ENCODE measurements at places on chromosomes 16 and 17. TPM values are rescaled to one million over a fixed set of nuclear protein-coding genes. Genes with fewer than 3 reads are reported as not detected.

DNA sequence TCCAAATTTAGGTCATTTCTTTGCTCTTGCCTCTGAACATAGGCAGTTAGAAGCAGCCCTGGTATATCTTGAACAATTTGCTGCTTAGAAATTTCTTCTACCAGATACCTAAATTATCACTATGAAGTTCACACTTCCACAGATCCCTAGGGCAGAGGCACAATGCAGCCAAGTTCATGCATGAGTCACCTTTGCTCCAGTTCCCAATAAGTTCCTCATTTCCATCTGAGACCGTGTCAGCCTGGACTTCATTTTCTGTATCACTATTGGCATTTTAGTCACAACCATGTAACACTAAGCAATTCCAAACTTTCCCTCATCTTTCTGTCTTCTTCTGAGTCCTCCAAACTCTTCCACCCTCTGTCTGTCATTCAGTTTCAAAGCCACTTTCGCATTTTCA is 45.0 kb downstream of the KCNJ16 start:
- H3K27me3 ChIP-seq: no peaks in the 10 kb centered on the region
- DNase-seq: no peak
- H3K27ac ChIP-seq: no peak overlapping the region
- no peak overlapping the region for H3K4me3 ChIP-seq
- H3K4me1 ChIP-seq: no peaks in the 10 kb centered on the region
- H3K36me3 ChIP-seq: no peaks in the 10 kb centered on the region

GRCh38 chr17:41529491-41529915 is 1.4 kb upstream of the KRT19 start:
- peaks cover 68% of the 10 kb centered on the region for H3K27me3 ChIP-seq
- no peak for DNase-seq
- no peak overlapping the region for H3K4me3 ChIP-seq
- no peak overlapping the region for H3K27ac ChIP-seq
- peaks cover 6% of the 10 kb centered on the region for H3K4me1 ChIP-seq

Gene KRT20
- total RNA-seq: not detected

DNA sequence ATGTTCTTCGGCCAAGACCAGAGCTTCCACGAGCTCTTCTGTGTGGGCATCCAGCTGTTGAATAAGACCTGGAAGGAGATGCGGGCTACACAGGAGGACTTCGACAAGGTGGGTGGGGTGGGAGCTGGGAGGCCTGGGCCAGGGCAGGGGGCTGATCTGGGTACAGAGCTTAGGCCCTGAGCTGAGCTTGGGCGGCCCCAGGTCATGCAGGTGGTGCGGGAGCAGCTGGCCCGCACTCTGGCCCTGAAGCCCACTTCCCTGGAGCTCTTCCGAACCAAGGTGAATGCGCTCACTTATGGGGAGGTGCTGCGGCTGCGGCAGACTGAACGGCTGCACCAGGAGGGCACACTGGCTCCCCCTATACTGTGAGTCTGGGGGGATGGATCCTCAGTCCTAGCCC is 3.5 kb downstream of the ELMO3 start:
- H3K36me3 ChIP-seq: no peaks in the 10 kb centered on the region
- no peak overlapping the region for H3K4me3 ChIP-seq
- no peaks in the 10 kb centered on the region for H3K27me3 ChIP-seq

DNA sequence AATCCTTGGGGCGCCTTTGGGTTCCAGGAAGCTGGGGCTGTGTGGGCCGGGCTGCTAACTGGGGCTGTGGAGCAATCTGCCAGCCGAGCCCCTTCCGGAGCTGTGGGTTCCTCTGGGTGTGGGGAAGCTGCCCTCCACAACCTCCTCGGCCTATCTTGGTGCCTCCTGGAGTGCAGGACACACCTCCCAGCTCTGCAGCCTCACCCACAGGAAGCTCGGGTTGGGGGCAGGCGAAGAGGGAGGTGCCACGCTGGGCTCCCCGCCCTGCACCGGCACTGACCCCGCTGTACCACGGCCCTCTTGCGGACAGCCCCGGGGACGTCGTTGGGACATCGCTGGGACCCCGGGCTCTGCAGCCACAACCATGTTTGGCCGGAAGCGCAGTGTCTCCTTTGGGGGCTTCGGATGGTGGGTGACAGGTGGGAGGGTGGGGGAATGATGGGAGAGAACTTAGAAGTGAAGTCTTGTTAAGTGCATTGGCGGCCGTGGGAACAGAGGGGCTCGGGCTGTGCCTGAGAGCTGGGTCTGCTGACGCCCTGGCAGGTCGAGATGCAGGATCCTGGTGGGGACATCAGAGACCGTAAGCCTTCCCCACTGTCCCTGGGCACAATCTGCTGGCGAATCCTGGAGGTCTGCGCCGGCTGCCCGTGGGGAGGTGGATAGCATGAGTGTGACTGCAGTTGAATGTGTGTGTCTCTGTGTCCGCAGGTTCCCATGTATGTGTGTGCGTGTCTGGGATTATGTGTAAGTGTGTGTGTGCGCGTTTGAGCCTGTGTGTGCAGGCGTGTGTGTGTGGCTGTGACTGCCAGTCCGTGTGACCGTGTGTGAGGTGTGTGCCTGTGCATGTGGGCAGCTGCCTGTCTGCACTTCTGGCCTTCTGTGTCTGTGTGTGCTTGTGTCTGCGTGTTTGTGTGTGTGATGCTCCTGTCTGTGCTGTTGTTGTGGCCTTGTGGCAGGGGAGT is at the start of gene RAP1GAP2:
RAP1GAP2 (plus strand) TSS at position 275 of the 962 bp plus-strand sequence; CDS start at position 365, 90 bp downstream.
- peak within 1 kb of the TSS; percentile 61 for H3K4me3 ChIP-seq
- H3K36me3 ChIP-seq: no peaks in the 10 kb centered on the region
- H3K27ac ChIP-seq: no peak within 1 kb of the TSS
- no peaks in the 10 kb centered on the region for H3K27me3 ChIP-seq
- peak; percentile 87 for DNase-seq

GRCh38 chr17:57121308-57122042 is 36.4 kb downstream of the AKAP1 start:
- H3K4me1 ChIP-seq: peaks cover 13% of the 10 kb centered on the region
- no peak overlapping the region for H3K4me3 ChIP-seq
- no peak for DNase-seq
- no peak overlapping the region for H3K27ac ChIP-seq
- peaks cover 32% of the 10 kb centered on the region for H3K36me3 ChIP-seq

DNA sequence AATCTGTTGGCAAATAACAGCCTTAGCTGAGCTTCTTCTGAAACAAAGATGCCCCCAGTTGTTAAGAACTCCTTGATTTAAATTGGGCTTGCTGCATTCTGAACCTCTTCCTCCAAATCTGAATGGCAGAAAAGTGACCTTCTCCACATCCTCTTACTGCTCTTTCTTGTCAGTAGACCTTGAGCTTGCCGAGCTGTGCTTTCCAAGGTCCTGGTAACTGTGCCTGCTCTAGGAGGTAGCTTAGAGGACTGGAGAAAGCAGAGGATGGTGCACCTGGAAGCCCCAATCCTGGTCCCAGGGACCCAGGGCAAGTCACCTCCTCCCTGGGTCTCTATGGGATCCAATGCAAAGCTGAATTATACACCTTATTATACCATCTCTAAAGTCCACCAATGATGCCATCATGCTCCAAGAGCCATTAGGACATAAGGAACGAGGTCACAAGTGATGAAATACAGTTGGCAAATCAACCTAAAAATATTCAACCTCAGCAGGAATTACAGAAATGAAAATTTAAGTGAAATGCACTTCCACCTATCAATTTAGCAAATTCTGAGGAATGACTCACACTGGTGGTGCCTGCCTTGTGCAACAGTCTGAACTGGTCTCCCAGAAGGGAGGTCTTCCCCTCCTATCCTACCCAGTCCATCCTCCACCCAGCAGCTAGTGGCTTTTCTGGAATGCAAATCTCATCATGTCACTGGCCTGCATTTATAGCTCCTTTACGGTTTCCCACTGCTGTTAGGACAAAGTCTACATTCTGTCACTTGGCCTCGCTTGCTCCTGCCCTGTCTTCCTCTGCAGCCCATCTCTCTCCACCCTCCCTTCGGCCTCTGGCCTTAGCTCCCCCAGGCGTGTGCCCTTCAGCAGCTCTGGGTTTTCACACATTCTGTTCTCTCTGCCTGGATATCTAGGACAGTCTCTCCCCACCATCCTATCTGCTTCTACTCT is 36.6 kb downstream of the TOM1L2 start:
- H3K36me3 ChIP-seq: no peaks in the 10 kb centered on the region
- DNase-seq: no peak
- no peaks in the 10 kb centered on the region for H3K27me3 ChIP-seq
- peaks cover 24% of the 10 kb centered on the region for H3K4me1 ChIP-seq

DNA sequence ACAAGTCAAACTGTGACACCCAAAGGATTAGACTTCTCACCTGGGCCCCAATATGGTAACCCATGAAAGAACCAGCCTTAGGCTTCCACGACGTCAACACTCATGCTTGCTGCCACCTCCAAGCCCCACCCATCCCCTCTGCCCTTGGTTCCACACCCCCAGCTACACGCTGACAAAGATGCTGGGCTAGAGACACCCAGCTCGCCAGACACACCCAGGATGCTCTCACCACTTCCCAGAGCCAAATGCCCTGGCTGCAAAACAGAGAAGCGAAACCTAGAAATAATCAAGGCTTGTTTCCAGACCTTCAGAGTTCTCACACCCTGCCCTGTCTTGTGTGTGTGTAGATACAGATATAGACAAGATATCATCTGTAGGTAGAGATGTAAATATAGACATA is 26.0 kb upstream of the ADCY9 start:
- no peak for DNase-seq
- no peaks in the 10 kb centered on the region for H3K27me3 ChIP-seq
- H3K27ac ChIP-seq: no peak overlapping the region
- H3K4me1 ChIP-seq: no peaks in the 10 kb centered on the region
- no peak overlapping the region for H3K4me3 ChIP-seq

GRCh38 chr16:86100205-86101136 is 201.5 kb downstream of the IRF8 start:
- H3K4me1 ChIP-seq: no peaks in the 10 kb centered on the region
- peaks cover 20% of the 10 kb centered on the region for H3K27me3 ChIP-seq
- no peaks in the 10 kb centered on the region for H3K36me3 ChIP-seq
- H3K27ac ChIP-seq: no peak overlapping the region
- H3K4me3 ChIP-seq: no peak overlapping the region

GRCh38 chr17:5364156-5364555 is 55.3 kb downstream of the NUP88 start:
- H3K4me1 ChIP-seq: no peaks in the 10 kb centered on the region
- H3K27me3 ChIP-seq: no peaks in the 10 kb centered on the region
- H3K4me3 ChIP-seq: no peak overlapping the region
- no peak for DNase-seq

DNA sequence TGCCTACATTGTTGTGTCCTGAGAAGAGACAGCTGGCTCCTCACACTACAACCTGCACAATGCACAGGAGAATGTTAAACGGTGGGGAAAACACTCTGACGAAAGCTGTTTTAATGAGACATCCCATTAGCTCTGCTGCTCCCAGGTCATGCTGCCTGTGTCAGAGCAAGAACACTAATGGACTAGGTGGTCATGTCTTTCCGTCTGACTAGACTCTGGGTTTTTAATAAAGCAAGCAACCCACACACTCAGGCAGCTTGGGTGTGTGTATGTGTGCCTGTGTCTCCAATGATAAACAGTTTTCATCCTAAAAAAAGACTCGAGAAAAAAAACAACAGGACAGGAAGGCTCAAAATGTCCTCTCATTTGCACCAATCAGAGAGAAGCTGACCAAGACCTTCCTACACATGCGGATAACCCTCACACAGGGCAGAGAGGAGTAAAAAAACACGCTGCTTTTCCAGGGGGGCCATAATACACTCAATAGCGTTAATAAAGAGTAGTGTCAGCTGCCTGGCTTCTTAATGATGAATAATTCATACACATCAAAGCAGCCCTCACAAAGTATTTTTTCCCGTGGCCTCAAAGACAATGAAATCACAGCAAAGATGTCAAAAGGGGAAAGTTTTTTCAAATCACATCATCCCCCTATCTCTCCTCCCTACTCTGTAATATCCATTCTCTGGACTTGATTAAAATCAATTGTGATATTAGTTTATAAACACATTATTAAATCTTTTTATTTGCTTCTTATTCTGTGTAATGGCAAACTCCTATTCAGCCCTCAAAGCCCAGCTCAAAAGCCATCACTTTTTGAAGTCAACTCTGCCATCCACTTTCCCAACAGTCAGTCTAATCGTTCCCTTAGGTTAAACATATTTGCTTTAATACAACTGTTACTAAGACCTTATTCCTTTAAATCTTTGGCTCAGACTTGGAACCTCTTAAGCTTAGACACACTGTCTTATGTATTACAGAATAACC is 244.2 kb upstream of the CDH11 start:
- no peaks in the 10 kb centered on the region for H3K36me3 ChIP-seq
- H3K4me3 ChIP-seq: no peak overlapping the region
- H3K27ac ChIP-seq: no peak overlapping the region
- H3K27me3 ChIP-seq: no peaks in the 10 kb centered on the region
- H3K4me1 ChIP-seq: no peaks in the 10 kb centered on the region

Gene STH
- total RNA-seq: 0.56 TPM

DNA sequence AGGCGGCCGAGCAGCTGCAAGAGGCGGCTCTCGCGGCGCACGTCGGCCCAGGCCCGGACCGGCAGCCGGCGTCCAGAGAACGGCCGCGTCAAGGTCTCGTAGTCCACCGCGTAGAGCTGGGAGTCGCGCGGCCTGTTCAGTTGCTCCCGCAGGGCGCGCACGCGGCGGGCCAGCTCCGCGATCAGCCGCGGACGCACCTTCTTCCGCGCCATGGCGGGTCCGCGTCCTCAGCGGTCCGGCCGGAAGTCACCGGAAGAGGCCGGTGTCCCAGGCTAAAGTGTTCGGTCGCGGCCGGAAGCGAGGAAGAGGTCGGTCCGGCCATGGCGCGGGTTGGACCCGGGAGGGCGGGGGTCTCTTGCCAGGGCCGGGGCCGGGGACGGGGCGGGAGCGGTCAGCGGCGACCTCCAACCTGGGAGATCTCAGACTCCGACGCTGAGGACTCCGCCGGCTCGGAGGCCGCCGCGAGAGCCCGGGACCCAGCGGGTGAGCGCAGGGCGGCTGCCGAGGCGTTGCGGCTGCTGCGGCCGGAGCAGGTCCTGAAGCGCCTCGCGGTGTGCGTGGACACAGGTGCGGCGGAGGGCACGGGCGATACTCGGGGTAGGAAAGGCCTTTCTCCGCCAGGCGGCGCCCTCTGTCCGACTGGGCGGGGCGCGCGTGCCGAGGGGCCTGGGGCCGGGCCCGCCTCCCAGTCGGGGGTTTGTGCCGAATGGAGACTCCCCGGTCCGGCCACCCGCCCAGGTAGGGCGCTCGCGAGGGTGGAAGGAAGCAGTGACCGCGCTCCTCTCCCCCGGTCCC is at the start of gene MRPS34:
MRPS34 (minus strand) TSS at position 227 of the 795 bp plus-strand sequence; CDS start at position 212, 15 bp downstream.
- peaks cover 30% of the 10 kb centered on the region for H3K36me3 ChIP-seq
- H3K4me1 ChIP-seq: peaks cover 28% of the 10 kb centered on the region
- H3K27me3 ChIP-seq: no peaks in the 10 kb centered on the region
- H3K4me3 ChIP-seq: peak within 1 kb of the TSS; percentile 95

Gene CTRB2
- 2.3 TPM for total RNA-seq

DNA sequence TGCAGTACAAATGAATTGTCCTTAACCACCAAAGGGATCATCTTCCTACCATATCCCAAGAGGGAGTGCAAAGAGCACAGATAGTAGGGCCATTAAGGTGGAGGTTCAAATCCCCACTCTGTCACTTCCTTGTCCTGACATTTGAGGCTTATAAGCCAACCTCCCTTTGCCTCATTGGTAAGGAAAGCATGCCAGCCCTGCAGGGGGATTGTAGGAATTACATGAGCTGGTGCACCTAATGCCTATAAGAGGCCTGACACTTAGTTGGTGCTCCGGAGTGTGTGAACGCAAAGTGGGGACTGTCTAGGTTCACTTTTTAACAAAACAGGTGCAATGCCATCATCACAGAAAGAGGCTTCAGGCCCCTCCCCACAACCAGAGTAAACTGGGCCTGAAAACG is 374.4 kb downstream of the SNX29 start:
- DNase-seq: no peak
- H3K27me3 ChIP-seq: no peaks in the 10 kb centered on the region
- H3K27ac ChIP-seq: no peak overlapping the region
- no peaks in the 10 kb centered on the region for H3K36me3 ChIP-seq
- no peak overlapping the region for H3K4me3 ChIP-seq
